ENCODE measurements at places on chromosomes 12 and 14.

DNA sequence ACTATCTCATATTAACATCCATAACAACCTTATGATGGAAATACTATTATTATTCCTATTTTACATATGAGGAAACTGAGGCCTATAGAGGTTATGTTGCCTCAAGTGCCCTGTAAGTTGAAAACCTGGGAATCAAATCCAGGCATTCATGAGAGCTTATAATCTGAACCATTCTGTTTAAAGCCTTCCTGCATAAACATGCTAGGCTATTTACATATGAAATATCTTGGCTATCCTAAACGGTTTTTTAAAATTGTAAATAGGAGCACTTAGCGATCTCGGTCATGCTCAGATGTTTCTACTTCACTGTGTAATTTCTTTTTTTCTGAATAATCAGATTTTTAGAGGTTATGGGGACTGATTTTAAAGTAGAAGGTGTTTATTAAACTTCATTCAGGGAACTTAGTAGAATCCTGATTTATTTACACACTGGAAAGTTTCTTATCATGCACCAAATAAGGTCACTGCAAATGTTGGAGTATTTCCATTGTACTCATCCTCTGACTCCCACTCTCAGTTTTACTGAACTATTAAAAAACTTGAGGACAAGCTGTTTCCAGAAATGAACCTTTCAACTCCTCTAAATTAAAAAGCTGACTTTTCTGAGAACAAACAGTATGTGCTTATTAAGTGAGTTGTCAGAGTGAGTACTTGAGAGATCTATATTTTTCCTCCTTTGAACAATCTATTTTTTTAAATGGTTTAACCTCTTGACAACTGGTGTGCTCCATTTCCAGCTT is 141.7 kb downstream of the PIK3C2G start:
- no peak for DNase-seq

DNA sequence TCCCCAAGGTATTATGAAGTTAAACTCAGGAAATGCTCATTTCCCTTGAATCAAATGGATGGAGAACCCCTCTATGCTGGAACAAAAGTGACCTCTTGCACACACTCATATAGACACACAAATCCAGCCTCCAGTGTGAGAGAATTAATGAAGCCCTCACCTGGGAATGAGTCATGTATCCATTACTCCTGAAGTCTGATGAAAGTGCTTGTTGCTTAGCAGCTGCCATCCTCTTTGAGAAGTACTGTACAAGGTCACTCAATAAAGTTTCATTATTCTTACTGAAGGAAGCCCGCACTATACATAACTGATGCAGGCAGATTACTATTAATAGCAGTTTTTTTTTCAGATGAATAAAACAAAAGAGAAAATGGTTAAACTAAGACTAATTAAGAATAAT is 102.3 kb downstream of the RERG start:
- no peak for DNase-seq

- no peak for DNase-seq
Observed at GRCh38 chr12:6192604-6193380, 7.4 kb upstream of the CD9 start.

GRCh38 chr12:91123236-91123916 is 12.1 kb upstream of the LUM start:
- DNase-seq = no peak

GRCh38 chr14:74018174-74018585 is 908 bp downstream of the ENTPD5 start:
- DNase-seq = no peak

- no peak for DNase-seq
Observed at GRCh38 chr14:73283608-73284379, 46.5 kb downstream of the PAPLN start.

GRCh38 chr12:69338936-69339335 is 9.2 kb upstream of the LYZ start:
- no peak for DNase-seq

GRCh38 chr14:21257394-21257909 is 11.8 kb downstream of the HNRNPC start:
- no peak for DNase-seq

GRCh38 chr12:113284751-113285150 is 50.2 kb downstream of the SLC8B1 start:
- no peak for DNase-seq

GRCh38 chr12:80291108-80291754 is 152.8 kb upstream of the PTPRQ start:
- no peak for DNase-seq

GRCh38 chr12:117514016-117514415 is 152.6 kb upstream of the NOS1 start:
- no peak for DNase-seq

GRCh38 chr12:11607313-11608081 is 42.0 kb upstream of the ETV6 start:
- no peak for DNase-seq

- no peak for DNase-seq
Observed at GRCh38 chr12:30000401-30000800, 216.7 kb upstream of the TMTC1 start.

- DNase-seq = no peak
Observed at GRCh38 chr12:44077294-44077693, 241.4 kb downstream of the TMEM117 start.

- DNase-seq = no peak
Observed at GRCh38 chr12:46509135-46509534, 136.6 kb upstream of the SLC38A2 start.

GRCh38 chr14:102046337-102047278 is 40.2 kb downstream of the HSP90AA1 start:
- DNase-seq = peak; percentile 88

DNA sequence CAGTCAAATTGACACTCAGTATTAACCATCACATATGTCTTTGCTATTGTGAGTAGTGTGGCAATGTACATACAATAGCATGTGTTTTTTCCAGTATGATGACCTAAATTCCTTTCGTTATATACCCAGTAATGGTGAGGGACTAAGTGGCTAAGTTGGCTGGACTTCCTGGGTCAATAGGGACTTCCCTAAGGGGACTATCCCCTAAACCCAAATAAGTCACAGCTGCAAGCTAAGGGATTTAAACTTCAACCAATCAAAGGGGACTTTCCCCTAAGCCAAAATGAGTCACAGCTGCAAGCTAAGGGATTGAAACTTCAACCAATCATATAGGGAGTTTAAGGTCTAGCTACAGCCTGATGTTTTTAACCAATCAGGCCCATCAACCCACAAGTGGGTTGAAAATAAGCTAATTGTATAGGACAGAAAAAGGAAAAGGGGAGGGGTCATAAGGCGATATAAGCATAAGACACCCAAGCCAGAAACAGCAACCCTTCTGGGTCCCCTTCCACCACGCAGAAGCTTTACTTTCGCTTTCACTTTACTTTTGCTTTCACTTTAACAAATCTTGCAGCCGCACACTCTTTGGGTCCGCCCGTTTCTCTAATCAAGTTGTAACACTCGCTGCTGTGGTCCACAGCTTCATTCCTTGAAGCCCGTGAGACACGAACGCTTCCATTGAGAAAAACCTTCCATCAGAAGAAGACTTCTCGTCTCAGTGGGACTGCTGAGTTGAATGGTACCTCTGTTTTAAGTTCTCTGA is 404.4 kb downstream of the FLRT2 start:
- DNase-seq = no peak

DNA sequence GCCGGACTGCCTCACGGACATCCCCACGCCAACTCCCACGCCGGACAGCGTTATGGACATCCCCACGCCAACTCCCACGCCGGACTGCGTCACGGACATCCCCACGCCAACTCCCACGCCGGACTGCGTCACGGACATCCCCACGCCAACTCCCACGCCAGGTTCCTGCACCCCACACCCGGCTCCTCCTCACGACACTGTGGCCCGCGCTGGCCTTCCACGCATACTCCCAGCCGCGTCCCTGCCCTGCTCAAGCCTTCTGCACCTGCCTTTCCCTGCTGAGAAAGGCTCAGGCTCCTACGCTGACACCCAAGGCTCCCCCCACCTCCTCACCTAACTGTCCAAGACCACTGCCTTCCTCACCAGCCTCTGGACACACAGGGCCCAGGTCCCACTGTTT is 9.7 kb downstream of the CACNA2D4 start:
- peak; percentile 15 for DNase-seq

- no peak for DNase-seq
Observed at GRCh38 chr14:22767323-22767589, 768 bp downstream of the OXA1L start.

DNA sequence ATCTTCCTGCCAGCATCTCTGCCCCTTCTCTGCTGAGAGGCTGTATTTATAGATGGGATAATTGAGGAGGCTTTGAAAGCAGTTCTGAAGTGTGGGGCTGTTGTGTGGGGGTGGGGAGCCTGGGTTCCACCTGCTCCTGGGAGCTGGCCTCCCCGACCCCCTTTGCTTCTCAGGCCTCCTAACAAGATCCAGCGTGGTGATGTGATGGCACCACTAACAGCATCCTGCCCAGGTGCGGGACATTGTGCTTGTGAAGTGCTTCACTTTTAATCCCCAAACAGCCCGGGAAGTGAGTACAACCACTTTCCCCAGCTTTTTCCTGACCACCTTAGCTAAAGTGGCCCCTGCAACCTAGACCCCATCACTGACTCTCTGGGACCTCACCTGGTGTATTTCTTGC is 95.1 kb upstream of the NRXN3 start:
- no peak for DNase-seq

DNA sequence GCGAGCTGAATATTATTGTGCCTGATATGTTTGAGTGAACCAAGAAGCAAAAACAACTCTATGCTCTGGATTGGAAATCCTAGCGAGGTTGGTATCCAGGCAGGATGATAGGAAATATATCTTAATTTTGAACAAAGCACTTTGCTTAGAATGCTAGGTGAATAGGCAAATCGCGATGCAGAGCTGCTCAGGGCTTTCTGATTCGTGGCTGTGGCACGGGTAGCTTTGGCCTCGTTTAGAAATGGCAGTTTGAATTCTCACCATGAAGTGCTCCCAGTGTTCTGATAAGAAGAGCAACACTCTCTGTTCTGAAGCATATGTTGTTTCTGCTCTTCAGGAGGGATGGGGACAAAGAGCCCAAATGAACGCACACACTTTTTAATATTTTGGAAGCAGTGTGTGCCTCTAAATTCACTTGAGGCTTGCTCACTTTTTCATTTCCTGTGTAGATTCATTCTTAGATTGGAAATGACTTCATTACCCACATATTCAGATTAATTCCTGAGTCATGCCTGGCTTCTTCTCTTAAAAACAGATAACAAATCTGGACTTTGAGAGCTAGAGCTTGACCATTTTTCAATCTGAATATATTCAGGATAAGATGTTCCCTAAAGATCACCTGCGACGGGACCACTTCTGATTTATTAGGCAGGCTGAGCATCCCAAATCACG is 200.9 kb downstream of the RPAP3 start:
- DNase-seq = no peak

DNA sequence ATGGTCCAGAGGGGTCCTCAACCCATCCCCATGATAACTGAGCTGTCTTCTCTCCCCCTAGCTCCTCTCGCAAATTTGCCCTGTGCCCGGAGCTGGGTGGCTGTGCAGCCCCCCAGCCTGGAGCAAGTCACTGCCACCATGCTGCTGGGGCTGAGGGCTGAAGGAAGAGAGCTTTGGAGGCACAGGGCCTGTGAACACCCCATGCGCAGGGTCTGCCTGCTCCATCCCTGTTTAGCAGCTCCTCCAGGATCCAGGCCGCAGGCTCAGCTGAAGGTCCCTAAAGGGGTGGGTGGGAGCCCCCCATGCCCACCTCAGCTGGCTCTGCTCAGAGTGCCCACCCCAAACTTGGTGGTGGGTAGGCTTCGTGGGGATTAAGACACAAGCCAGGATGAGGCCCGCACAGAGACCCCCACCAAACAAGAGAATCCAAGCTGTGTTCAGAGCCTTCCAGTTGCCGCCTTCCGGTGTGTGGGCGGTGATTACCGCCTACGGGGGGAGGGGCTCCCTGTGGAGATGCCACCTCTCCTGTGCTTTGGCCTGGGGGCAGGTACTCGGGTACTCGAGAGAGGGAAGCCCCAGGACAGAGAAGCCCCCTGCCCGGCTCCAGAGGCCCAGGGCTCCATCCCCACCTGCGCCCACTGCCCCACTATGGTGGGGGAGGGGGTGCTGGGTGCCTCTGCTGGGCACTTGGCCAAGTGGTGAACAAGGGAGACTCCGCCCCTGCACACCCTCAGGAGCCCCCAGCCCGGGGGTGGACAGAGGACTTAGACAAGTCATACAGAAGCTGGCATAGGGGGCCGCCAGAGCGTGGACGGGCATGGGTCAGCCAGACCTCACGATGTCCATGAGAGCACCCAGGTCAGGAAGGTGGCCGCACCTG is 1.4 kb upstream of the JAG2 start:
- no peak for DNase-seq

DNA sequence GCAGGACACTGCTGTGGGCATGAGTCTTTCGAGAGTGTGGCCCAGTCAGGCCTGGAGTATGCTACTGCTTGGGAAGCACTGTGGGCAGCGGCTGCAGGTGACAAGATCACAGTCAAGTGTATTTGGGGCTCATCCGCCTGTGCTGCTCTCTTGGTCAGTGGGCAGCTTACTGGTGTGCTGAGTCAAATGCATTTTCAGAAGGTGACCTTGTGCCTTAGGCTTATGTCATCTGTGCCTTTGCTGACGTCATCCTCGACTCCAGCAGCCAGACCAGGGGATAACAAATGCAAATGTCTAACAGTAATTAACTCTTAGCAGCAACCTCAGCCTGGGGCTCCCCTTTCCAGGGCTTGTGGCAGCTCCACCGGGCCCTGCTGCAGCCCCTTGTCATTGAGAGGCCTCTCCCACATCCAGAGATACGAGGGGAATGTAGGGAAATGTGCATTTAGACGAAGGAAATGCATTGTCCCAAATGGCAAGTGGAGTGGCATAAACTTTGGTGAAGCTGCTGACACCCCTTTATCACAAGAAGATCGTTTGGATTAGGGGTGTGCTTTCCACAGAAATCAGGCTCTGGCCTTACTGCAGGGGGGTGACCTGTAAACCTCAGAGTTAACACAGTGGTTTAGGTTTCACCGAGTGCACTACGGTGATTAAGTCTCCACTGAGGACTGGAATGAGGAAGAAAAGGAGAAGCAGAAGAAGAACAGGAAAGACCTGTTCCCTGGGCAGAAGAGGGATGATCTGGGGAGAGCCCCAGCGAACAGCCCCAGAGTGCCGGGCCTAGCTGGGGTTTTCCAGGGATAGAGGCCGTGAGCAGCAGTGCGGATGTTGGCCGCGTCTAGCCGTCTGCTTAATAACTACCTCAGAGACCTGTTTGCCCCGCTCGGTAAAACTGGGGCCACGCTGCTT is 39.7 kb downstream of the PSMA6 start:
- no peak for DNase-seq

GRCh38 chr12:19130224-19131024 is 891 bp downstream of the PLEKHA5 start:
- no peak for DNase-seq

DNA sequence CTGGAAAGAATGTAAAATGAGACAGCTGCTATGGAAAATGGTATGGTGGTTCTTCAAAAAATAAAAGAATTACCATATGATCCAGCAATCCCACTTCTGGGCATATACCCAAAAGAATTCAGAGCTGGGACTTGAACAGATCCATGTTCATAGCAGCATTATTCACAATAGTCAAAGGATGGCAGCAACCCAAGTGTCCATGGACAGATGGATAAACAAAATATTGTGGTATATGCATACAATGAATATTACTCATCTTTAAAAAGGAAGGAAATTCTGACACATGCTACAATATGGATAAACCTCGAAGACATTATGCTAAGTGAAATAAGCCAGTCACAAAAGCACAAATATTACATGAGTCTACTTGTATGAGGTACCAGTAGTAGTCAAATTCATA is 9.1 kb downstream of the RAB2B start:
- DNase-seq = no peak

- DNase-seq = no peak
Observed at GRCh38 chr12:92753976-92754885, 51.4 kb downstream of the PLEKHG7 start.

- no peak for DNase-seq
Observed at GRCh38 chr14:103001651-103002396, 55.5 kb downstream of the CDC42BPB start.

All from cardiac septum (tissue), 1 donor.